Tongue (tissue), 3 donors: ENCODE measurements at places on chromosomes 4 and X. TPM values are rescaled to one million over a fixed set of nuclear protein-coding genes. Genes with fewer than 3 reads are reported as not detected.
A peak's percentile ranks its signal among the peaks of the same experiment; 100 is the strongest.

DNA sequence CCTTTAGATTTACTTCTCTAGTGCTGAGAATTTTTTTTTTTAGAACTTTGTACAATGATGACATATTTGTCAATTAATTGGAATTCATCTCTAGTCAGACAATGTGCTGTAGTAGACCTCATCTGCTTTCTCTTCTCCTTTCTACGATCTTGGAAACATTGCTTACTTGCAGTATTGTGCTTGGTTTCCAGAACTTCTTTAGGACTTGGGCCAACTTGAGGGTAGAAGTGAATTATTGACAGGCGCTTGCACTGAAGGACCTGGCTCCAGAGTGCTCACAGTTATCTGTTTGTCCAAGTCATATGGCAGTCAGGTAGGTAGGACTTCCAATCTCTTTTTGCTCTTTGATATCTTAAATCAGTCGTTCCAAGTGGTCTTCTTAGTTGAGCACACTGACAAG lies 39.6 kb downstream of the FNIP2 start:
- no peak for DNase-seq

GRCh38 chrX:77917294-77917933 lies 6.9 kb downstream of the ATP7A start:
- DNase-seq = no peak

GRCh38 chrX:96982161-96982560 lies 98.5 kb downstream of the RPA4 start:
- no peak for DNase-seq

GRCh38 chrX:130981836-130982235 lies 76.3 kb upstream of the ARHGAP36 start:
- DNase-seq = no peak

DNA sequence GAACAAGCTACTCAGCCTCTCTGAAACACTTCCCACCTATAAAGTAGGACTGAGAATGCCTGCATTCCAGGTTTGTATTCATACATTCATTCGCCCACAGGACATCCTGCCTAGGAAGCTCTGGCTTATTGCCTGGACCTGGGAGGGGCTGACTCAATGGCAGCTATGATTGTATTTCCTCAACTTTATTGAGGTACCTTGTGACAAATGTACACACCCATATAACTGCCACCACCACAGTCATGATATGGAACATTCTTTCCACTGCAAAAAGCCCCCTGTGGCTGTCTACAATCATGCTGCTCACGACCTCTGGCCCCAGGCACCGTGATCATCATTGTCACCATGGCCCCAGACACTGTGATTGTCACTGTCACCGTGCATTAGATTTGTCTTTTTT lies 68.3 kb downstream of the ABLIM2 start:
- no peak for DNase-seq

DNA sequence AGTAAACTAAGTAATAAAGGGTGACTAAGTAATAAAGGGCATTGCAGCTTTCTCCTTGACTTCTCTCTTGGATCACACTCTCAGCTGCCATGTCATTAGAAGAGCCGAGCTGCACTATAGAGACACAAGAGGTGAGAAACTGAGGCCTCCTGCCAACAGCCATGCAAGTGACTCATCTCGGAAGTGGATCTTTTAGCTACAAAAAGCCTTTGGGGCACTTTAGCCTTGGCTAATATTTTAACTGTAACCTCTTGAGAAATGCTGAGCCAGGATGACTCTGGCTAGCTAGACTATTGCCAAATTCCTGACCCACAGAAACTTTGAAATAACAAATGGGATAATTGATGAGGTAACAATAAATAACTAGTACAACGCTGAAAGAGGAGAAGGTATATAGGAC lies 1.5 kb upstream of the NEIL3 start:
- DNase-seq = no peak

- DNase-seq = peak; percentile 73
Observed at GRCh38 chr4:99536271-99536670, 25.4 kb downstream of the C4orf17 start.

DNA sequence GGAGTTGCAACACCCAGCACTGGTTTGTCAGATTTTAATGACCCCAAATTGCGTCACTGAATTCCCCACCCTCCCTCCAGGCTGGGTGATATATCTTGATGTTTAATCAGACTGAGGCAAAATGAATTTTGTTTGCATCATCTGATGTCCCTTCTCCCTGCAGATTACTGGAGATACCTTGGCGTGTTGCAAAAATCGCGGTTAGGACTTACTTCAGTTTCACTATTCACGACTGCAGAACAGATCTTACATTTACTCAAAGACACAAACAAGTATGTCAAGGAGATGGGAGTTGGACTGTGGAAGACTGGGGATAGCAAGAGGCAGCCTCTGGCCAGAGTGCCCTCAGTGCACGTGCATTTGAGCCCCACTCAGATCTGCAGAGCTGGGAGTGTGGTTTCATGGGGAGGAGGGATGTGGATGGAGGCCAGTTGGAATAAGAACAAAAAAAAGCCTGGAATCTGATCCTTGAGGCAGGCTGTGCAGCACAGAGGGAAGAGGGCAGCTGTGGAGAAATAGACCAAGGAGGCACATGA lies 92.2 kb upstream of the MTM1 start:
- DNase-seq = peak; percentile 80

BEX4 gene
- 24.9 TPM for total RNA-seq

CCDC120 gene
- 2.7 TPM for total RNA-seq

UGT2B11 gene
- 0.82 TPM for total RNA-seq

DNA sequence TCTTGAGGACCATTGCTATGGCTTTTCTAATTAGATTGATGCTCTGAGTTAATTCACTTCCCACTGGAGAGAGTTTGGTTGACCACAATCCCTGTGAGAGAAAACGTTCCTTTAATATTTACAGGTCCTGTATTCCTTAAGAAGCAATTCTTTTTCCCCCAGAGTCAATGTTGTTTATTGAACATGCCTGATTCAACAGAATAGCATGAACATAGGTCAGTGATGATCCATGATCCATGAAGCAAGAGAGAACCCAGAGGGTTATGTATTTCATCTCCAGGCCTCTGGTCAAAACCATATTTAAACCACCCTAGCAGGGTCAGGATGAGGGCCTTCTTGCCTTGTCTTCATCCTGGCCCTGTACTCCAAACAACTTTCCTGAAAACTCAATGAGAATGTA lies 39.4 kb upstream of the EFHC2 start:
- DNase-seq = no peak

SORBS2 gene
- total RNA-seq = 49.2 TPM

NPNT gene
- total RNA-seq = 110 TPM

DNA sequence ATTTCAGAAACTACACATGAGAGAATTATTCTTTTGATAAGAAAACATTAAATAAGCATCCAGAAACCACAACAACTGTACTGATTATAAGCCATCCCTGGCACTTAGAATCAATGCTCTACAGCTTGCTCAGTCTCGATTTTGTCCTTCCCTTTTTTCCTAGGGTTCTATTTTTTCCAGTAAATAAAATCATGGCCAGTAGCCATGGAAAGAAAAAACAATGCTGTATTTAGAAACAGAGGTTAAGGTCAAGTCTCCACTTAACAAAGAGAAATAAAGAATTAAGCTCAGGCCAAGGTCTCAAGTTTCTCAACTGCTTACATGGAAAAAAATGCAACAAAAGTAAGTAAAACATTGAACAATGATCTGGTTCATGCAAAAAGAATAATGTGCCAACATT lies 38.7 kb upstream of the GRID2 start:
- DNase-seq = peak; percentile 34

- peak; percentile 26 for DNase-seq
Observed at GRCh38 chr4:8778291-8778690, 93.3 kb downstream of the HMX1 start.

GRCh38 chrX:110665223-110666002 lies 130.2 kb downstream of the CHRDL1 start:
- DNase-seq = peak; percentile 43

LEF1 gene
- 13.7 TPM for total RNA-seq

DNA sequence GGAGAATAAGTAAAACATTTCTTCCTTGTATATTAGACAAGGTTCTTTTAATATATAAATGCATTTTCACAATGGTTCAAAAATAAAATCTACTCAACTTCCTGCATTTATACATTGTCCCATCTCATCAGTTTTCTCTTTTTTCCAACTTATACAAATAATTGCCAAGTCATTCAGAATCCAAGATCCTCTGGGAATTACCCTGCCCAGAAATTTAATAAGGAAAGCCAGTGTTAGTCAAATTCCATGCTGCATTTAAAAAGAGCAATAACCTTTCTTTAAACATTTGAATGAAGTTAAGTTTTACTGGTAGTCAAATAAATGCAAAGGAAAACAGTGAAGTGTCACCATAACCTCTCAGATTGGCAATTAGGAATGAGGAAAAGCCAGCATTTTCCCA lies 357.9 kb downstream of the PPP3CA start:
- DNase-seq = no peak

- DNase-seq = peak; percentile 64
Observed at GRCh38 chr4:153488006-153488891, 22.1 kb downstream of the TMEM131L start.

GRCh38 chr4:169047956-169048355 lies 37.9 kb upstream of the CBR4 start:
- DNase-seq = peak; percentile 38

GRCh38 chr4:81031796-81032551 lies 1.5 kb downstream of the BMP3 start:
- peak; percentile 61 for DNase-seq

DNA sequence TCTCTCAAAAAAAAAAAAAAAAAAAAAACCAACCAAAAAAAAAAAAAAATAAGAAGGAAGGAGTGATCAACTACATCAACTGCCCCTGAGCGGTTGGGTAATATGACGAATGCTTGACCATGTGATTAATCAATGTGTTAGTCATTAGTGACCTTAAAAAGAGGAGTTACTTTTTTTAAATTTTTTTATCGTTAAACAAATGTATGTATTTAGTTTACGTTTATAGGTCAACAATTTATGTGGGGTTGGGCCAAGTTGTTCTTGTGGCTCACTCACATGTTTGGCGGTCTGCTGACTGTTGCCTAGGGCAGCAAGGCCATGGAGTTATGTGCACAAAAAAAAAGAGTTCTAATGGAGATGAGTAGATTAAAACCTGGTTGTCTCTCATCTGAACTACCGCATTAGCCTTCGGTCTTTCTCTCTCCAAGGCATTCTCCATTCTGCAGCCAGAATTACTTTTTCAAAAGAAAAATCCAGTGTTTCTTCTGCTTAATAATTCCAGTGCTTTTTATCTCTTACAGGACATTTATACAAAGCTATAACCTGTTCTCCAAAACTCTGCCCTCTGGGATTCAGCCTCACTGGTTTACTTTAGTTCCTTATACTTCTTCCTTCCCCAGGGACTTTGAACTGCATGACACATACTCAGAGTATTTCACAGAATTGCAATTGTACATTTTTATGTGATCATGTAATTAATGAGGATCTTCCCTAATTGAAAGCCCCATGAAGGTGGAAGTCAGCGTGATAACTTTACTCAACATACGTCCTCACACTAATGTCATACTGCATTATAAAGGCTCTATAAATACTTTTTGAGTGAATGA lies 505.5 kb downstream of the ANKRD50 start:
- no peak for DNase-seq

- no peak for DNase-seq
Observed at GRCh38 chrX:30900227-30900626, 11.2 kb upstream of the TAB3 start.
